NCI-H345 (cell line): ENCODE measurements at places on chromosomes 16 and 17.

DNA sequence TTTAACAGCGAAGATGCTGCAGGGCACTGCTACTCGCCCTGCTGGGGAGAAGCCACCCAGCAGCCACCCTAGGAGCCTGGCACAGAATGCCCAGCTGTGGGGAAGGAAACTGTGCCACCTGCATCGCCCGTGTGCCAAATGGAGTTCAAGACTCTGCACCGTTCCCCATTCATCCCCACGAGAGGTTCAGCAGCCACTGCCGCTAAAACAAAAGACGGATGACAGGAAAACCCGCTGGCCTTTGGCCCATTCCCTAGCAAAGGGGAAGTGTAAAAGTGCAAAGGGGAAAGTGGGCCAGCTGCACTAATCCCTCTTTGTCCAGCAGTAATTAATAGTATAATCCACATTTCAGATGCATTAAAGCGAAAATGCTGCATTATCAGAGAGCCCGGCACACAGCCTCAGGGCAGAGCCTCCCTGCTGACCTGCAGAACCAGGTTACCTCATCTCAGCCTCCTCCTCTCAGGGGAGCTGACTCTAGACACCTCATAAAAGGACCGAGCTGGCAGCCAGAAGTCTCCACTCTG is 37.7 kb downstream of the ZFHX3 start:
- peak; percentile 27 for DNase-seq

- no peak for DNase-seq
Observed at GRCh38 chr17:79784353-79785016, 6.5 kb downstream of the CBX2 start.

DNA sequence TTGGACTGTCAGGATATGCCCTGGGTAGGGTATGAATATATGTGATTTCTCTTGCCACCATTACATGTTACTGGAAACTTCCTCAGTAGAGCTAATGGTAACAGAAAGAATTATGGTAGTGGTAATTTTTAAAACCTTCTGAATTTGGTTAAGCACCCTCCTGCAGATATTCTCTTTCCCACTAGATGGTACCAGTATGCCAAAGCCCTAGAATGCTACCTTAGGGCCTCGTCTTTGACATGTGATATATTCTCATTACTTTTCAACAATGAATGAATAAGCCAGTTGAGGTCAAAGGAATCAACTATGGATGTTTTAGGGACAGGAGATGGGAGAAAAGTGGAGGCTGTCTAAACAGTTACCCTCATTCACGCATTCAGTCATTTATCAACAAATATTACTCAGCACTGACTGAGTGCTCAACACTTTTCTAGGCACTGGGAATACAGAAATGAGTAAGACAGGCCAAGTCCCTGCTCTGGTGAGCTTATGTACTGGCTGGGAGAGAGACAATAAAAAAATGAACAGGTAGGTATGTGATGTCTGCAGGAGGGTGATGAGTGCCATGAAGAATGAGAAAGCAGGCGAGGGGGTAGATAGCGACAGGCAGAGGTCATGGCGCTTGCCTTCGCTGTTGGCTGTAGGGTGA is 14.7 kb downstream of the CDH13 start:
- DNase-seq, result no peak

GRCh38 chr17:43327421-43327820 is 71.4 kb upstream of the ARL4D start:
- DNase-seq, result no peak

DNA sequence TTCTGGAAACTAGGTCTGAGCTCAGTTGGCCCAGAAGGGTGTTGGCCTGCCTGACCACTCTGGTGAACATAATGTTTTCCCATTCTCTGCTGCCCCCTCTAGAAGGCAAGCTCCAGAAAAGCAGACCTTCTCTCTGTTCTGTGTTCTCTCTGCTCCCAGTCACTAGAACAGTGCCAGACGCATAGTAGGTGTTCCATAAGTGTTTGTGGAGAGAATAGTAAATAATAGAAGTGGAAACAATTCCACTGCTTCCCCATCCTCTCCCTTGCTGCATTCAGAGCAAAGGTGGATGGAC is 32.2 kb upstream of the ETV4 start:
- peak; percentile 53 for DNase-seq

GRCh38 chr16:84378567-84378966 is 10.2 kb downstream of the ATP2C2 start:
- no peak for DNase-seq

DNA sequence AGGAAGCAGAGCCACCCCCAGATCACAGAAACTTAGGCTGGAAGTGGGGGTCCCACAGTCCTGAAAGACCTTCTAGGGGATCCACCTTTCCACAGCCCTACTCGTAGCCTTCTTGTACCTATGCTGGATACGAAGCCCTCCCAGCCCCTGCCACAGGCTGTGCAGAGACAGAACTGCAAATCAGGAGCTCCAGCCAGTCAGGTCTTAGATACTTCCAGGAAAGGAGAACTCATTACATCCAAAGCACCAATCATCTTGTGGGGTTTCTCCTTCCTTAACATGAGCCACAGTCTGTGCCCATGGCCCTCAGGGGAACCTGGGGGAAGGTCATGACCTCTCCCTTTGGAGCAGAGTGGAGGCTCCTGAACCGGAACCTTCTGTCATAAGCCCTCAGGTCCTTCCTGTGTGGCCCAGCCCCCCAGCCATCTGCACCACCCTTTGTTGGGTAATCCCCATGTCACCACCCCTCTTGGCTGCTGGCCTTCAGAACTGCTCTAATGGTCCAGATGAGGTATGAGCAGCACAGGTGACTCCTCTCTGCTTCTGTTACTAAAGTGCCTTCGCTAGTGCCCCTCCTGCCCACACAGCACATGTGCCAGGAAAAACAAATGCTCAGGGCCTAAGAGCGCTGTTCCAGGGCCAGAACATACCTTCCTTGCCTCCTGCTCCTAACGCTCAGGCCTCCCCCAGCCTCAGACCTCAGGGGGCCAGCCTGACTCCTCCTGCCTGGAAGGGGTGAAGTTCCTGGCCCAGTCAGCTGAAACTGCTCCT is 14.6 kb downstream of the SRCIN1 start:
- no peak for DNase-seq

DNA sequence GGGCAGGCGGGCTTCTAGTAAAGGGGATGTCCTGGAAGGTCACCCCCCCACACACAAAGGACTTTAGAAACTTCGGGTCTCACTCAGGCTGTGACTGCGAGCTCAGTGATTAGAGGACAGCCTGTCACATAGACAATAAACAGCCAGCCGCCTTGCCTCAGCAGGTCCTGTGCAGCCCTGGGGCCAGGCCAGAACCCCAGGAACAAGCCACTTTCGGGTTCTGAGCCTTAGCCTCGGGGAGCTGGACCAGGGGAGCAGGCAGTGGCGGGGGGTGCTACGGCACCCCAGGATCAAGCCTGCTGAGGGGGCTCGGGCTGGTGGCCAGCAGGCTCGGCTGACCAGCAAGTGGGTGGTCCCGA is 1.1 kb downstream of the GAS7 start:
- no peak for DNase-seq

GRCh38 chr17:56976941-56977608 is 856 bp upstream of the SCPEP1 start:
- no peak for DNase-seq

DNA sequence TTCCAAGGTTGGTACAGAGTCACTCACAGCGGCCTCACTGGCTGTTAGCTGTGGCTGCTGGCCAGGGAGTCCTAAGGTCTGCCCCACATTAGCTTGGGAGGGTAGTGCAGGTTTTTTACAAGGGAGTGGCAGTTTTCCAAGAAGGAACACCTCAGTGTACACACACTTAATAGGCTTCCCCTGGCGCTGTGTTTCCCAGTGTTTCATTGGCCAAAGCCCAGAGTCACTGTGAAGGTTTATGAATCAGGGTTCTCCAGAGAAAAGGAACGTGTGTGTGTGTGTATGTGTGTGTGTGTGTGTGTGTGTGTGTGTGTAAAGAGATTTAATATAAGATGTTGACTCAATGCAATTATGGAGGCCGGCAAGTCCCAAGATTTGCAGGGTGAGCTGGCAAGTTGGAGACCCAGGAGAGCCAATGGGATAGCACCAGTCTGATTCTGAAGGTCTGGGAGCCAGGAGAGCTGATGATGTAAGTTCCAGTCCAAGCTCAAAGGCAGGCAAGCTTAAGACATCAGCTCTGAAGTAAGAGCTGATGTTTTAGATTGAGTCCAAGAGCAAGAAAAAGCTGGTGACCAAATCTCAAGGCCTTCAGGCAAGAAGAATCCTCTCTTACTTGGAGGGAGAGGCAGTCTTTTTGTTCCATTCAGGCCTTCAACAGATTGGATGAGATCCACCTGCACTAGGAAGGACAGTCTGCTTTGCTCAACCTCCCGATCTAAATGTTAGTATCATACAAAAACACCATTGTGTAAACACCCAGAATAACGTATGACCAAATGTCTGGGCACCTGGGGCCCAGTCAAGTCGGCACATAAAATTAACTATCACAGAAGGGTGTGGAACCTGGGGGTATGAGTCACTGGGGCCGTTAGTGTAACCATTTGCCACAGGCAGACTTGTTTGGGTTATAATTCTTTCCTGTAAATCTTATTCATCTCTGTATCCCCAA is 206.8 kb downstream of the PRKCA start:
- DNase-seq, result no peak

DNA sequence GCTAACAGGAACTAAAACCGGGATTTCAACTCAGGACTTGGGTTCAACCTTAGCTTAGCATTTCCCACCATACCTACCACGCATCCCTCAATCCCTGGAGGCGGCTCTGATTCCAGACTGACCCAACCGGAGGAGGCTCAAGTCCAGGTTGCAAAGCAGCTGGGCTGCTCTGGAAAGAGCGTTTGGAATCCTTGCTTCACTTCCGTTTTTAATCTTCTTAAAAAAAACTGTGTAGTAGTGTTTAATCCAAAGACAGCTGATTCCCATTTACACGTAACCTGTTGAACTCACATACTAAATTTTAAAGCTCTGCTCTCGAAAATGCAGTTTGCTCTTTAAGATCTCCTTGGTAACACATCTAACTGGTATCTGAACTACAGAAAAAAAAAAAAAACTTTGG is 50.0 kb downstream of the NXN start:
- DNase-seq, result no peak

DNA sequence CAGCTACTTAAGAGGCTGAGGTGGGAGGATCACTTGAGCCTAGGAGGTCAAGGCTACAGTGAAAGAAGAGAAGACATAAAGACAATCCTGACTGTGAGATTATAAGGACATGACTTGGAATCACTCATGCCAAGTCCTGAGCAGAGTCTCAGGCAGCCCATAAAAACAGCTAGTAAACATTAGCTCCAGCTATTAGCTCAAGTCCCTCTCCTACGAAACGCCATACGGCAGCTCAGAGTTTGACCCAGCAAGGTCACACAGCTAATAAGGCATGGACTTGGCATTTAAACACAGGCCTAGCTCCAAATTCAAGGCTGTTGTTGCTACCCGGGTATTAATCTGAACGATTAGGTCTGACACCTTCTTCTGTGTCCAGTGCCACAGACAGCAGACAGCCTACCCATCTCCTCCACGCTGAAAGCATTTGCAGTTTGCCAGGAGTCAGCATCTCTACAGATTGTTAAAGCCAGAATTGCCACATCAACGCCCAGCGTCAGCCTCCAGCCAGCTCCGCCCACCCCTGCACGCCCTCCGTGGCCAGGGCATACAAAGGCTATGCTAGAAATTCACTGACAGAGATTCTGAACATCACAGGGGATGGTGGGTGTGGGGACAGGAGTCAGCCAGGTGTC is 9.9 kb upstream of the TMEM114 start:
- DNase-seq, result no peak

DNA sequence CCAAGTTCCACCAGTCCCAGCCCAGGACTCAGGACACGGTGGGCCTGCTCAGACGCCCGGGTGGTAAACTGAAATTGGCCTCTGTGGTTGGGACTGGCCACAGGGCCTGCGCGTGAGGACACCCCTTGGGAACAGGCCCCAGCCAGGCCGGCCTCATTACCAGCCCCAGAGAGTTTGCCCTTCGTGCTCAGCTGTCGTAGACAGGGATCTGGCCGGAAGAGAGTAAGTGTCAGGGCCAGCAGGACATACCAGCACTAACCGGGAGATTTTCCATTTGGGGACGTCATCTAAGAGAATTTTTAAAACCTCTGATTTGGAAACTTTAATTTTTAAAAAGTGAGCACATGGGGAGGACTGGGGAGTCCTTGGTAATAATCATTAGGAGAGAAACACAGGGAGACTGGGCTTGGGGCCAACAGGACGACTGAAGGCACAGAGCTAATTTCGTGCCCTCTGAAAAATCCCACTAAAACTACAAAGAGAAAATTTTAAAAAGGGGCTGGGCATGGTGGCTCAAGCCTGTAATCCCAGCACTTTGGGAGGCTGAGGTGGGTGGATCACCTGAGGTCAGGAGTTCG is 2.4 kb upstream of the RBFOX3 start:
- DNase-seq, result no peak

DNA sequence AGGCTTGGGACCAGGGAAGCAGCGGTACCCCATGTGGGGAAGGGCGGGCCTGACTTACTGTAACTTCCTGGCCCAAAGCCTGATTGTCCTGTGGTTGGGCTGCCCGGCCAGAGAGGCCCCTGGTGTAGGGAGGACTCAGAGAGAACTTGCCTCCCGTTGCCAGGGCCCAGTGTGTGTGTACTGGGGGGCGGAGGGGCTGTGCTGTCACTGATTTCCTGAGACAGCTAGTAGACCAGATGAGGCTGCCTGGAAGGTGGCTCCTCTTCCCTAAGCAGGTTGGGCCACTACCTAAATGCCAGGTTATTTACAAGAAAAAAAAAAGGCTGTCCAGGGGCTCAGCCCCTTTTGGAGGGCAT is 16.7 kb downstream of the SOCS3 start:
- no peak for DNase-seq

DNA sequence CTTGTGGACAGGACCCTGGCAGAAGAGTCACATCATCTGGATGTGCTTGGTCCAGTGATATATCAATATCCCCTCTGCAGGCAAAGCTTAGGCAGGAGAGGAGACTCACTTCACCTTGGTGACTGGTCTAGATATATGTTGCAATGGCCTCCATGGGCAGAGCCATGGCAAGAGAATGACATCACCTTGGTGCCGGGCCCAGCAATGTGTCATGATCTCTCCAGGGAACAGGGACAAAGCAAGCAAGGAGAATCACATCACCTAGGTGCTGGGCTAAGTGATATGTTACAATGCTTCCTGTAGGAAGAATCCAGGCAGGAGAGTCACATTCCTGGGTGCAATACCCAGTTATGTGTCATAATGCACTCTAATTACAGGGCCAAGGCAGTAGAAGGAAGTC is 2106.2 kb downstream of the TP53TG3F start:
- DNase-seq, result no peak

GRCh38 chr16:49744244-49745220 is 111.4 kb downstream of the ZNF423 start:
- no peak for DNase-seq

DNA sequence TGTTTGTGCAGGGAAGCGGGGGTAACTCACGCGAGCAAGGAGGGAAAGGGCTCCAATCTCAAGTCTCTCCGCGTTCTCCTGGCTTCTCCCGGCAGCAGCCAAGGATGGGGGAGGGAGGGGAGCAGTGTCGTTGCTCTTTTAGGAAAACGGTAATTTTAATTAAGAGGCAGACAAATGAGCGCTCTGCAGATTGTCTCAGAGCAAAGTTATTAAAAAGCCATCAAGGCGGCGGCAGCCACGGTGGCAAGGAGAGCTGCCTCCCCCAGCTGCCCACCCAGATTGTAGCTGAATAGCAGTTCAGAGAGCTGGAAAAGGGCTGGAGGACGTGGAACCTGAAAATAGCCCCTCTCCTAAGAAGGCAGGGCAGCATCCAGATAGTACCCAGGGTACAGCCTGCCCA is 11.6 kb downstream of the SRCIN1 start:
- no peak for DNase-seq
